Glomerular endothelial cell (primary cell): ENCODE measurements at places on chromosomes 5 and 9. TPM values are rescaled to one million over a fixed set of nuclear protein-coding genes. Genes with fewer than 3 reads are reported as not detected.

- DNase-seq, result no peak
These were observed 57.3 kb upstream of the CACNA1B start for GRCh38 chr9:137820161-137820855.

Gene OR1Q1
- not detected in 2 replicates for total RNA-seq

DNA sequence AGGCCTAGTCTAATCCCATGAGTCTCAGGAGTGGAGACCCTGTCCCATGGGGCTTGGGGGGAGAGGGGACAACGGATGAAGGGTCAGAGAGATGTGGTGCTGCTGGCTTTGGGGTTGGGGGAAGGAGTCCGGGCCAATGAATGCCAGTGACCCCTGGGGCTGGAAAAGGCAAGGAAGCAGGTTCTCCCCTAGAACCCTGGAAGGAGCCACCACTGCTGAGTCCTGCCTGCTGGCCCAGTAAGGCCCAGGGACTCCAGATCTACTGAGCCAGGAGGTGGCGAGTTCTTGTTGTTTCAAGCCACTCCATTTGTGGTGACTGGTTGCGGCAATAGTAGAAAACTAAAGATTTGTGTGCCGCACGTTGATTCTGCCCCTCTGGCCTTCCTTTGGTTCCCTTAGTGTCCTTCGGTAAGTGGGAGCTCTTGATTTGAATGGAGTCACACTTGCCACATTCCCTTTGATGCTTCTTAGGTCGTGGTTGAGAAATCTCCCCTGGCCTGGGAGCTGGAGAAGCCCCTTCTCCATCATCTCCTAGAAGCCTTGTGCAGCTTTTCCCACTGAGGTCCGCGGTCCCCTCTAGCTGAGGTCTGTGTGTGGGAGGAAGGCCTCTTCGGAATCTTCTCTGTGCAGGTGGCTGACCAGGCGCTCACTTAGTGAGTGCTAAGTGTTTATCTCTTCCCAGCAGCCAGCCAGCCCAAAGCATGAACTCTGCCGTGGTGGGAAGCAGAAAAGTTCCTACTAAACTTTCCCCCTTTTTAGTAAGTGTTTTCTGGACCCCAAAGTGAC, 9.0 kb downstream of the FCN1 start:
- no peak for DNase-seq

- no peak for DNase-seq
These were observed 242.5 kb upstream of the RIOK2 start for GRCh38 chr5:97425511-97425910.

Gene DOCK8
- total RNA-seq, result 1.2 and 12.5 TPM in 2 replicates

Gene MAT2B
- 58.4 and 82.4 TPM in 2 replicates for total RNA-seq

Gene ANKDD1B
- total RNA-seq, result 0.53 and 0.70 TPM in 2 replicates

Gene GABRA6
- total RNA-seq, result not detected in 2 replicates

DNA sequence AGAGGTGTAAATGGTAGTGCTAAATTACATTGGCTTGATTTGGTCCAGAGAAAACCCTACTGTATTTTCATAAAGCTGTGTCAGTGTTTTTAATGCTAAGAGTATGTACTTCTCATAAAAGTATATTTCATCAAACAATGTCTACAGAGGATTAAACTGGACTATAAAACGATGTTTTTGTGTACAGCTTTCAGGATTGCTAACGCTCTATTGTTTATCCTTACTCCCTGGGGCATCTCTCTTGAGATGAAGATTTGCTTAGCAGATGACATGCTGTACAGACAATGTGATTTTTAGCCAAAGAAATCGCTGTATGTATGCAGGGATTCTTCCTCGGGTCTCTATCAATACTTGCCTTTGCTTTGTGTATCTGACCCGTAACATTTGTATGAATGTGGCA, 216.0 kb downstream of the FBXL7 start:
- DNase-seq, result no peak

Gene SLC6A3
- not detected in 2 replicates for total RNA-seq

DNA sequence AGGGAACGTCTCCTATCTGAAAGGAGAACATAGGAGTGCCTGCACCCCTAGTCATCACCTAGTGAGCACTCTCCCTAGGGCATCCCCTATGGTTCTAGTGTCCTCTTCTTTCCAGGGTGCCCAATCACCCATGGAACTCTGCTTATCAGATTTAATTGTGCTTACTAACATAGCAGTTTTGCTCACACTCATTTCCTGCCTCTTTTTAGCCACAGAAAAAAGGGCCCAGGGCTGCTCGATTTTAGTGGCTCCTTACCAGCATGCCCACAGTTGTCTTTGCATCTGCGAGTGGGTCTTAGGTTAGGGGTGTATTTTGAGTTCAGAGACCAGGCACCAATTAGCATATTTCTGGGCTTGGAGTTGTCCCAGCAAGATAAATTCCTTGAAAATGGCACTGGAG, 1110.2 kb downstream of the TAF11L14 start:
- DNase-seq, result no peak

- DNase-seq, result no peak
These were observed 137.5 kb downstream of the C5orf15 start for GRCh38 chr5:133830911-133831310.

- DNase-seq, result no peak
These were observed 1753.5 kb downstream of the EFNA5 start for GRCh38 chr5:105917189-105917588.
